ENCODE measurements at places on chromosomes 5 and 9.

DNA sequence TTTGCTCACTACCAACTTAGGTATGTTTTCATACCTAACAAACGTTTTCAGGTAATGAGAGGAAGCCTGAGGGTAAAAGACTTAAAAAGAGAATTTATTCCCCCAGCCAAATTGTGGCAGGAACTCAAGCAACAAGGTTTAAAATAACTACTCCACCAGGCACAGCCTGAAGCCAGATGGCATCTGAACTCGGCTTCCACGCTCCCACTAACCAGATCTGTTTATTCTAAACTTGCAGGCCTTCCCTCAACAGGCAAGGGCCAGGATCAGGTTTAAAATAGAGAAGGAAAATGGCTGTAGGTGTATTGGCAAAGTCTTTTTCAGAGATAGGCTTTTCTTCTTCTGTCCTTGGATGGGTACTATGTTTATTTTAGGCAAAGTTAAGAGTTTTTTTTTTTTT, 89.4 kb downstream of the OTULIN start:
- DNase-seq = no peak

- no peak for DNase-seq
These were observed 23.0 kb downstream of the KIAA0825 start for GRCh38 chr5:94595281-94595840.

- DNase-seq = no peak
These were observed 47.2 kb upstream of the ARL15 start for GRCh38 chr5:54357408-54358058.

- DNase-seq = no peak
These were observed 11.8 kb upstream of the SLC9A3 start for GRCh38 chr5:535846-536698.

DNA sequence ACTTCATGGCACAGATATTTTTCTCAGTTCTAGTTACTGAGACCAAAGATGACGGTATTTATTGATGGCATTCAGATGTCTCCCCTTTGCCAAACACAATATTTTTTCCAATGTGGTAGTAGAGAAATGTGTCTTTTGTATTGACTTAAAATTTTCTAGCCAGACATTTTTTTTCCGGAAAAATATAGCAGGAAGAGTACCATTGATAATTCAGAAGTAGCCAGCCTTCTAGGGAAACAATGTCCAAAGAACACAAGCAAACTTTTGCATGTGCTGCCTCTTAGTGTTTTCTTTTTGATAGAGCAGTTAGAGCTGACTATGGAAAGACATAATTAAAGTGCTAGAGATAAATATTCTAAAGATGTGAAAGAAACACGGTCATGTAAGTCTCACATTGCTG, 231.4 kb downstream of the MARCHF11 start:
- DNase-seq = no peak

DNA sequence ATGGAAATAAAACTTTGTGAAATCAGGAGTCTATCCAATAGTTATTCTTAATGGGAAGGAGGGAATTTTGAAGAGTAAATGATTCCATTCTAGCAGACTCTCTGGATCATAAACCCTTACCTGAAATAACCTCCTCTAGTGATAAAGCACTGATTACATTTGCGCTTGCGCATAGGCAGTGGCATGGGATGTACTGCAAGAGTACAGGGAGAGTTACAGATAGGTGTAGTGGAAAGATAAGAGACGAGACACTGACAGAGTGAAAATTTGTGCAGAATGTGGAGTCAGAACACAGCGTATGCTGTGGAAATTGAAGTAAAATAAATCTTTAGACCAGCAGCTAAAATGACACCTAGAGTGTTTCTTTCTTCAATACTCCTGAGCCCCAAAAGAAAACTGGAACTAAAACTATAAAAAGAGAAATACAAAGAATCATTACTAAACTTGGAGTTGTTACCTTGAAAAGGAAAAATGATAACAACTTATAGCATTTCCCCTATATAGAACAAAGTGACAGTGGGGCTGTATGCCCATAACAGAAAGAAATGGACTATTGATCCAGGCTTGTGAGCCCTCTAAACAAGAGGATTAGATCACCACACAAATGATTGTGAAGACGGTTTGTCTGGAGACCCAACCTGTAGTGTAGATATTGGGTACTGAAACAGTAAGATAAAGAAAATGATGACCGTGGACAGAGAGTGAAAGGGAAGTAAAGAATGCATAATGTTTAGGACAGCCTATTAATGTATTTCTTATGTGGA, 1471.2 kb upstream of the NUDT12 start:
- DNase-seq = no peak

DNA sequence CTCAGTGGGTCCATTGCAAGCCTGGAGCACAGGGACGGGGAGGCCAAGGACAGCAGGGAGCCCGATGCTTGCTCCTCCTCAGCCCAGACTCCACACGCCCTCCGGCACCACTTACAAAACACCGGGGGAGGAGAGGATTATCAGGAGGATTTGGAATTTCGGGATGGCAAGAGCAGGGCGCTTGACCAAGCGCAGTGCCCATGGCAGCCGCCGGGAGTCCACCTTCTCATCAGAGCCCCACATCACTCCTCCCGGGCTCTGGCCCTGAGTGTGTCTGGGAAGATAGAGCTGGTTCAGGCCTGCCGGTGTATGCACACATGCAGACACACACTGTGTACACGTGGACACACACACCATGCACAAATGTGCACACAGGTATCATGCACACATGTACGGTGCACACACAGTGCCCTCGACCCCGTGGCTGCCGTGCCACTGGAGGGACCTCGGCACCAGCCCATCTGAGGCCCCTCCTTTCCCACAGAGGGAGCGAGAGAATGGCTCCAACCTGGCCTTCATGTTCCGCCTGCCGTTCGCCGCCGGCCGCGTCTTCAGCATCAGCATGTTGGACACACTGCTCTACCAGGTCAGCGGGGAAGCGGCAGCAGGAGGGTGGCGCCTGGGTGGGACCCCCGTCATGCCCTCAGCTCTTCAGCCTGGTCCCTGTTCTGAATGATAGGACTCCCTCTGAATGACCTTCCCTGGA, 81.7 kb downstream of the KCNT1 start:
- DNase-seq = no peak

DNA sequence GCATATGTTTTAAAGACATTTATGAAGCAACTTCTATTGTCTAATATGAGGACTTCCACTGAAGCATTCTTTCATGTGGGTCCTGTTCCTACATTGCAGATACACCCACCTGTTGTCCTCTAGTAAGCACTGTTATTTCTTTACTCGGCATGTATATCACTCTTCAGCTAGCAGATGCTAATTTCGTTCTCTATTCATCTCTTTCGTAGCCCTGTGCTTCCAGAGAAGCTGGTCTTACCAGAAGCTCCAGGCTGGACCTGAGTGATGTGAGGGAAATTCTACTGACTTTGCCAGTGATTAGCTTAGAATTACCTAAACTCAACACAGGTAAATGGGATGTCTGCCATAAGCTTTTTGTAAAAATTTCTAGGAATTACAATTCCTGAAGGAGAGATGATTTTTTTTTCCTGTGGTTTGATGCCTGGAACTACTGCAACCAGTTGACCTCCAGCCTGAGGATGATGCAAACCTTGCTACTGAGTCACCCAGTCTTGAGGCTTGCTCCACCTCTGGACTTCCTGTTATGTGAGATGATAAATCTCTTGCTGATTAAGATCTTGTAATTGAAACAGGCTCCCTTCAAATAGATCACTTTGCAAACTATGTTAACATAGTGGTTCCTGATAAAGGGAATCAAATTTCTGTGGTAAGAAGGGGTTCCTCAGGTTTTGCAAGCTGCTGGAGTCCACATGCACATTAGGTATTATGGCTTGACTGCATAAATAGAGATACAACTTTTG, 52.2 kb upstream of the SPINK5 start:
- DNase-seq = no peak

DNA sequence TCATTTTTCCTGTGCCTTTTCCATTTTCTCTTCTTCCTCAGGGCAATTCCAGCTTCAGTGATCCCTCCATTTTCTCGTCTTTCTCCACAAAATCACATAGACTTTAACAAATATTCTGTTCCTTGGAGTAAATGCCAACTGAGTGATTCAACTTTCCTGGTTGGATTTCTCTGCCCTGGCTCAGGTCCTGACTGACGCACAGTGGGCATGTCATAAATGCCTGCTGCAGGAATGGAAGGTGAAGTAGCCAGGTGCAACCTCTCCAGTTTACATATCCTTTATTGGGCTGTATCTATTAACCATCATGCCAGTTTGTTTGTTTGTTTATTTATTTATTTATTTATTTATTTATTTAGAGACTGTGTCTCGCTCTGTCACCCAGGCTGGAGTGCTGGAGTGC, 95.1 kb downstream of the MEF2C start:
- DNase-seq = no peak

- DNase-seq = no peak
These were observed 277.2 kb upstream of the ADRA1B start for GRCh38 chr5:159638954-159639559.

DNA sequence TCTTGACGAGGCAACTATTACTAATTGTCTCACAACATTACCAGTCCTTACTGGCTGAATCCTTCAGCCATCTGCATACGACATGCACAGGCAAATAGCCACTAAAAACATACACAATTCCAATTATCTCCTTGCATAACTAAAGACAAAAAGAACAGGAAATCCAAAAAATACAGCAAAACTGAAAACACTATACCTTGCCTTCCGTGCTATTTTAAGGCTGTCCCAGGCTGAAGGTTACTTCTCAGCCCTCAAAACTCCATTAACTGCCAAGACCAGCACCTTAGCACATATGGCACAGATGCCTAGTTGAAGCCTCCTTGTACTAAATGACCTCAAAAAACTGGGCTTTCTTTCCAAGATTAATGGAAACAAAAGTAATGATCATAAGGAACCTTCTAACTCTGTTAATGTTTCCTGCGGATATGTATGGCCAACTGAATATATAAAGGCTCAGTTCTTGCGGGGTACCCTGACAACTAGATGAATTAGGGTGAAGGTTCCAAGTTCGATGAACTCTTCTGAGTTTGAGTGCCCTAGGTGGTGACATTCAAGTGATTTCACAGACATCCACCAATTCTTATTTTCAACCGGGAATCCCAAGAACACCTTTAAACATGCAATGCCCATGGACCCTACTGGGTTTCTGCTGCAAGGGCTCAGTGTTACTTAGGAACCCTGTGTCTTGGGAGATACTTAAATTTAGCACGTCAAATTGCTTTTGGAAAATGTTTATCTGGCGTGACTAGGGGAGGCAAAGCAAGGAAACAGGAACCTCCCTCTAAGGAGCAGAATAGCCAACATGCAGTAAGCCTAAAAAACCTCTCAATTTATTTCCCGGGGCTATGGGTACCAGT, 455.3 kb downstream of the RAB3C start:
- no peak for DNase-seq

DNA sequence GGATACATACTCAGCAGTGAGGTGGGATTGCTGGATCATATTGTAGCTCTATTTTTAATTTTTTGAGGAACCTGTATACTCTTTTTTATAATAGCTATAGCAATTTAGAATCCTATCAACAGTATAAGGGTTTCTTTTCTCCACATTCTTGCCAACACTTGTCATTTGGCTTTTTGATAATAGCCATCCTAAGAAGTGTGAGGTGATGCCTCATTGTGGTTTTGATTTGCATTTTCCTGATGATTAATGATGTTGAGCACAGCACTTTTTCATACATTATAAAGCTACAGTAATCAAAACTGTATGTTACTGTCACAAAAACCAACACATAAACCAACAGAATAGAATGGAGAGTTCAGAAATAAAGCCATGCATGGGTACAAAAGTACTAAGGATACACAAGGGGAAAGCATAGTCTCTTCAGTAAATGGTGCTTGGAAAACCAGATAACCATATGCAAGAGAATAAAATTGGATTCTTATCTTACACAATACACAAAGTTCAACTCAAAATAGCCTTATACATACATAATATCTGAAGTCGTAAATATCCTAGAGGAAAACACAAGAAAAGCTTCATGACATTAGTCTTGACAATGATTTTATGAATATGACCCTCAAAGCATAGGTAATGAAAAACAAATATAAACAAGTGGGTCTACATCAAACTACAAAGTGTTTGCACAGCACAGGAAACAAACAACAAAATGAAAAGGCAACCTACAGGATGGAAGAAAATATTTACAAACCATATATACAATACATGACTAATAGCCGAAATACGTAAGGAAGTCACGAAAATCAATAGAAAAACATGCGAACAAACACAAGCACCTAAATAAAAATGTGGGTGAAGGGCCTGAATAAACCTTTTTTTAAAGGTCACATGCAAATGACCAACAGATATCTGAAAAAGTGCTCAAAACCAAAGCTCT, 287.8 kb upstream of the DAB2 start:
- DNase-seq = no peak

DNA sequence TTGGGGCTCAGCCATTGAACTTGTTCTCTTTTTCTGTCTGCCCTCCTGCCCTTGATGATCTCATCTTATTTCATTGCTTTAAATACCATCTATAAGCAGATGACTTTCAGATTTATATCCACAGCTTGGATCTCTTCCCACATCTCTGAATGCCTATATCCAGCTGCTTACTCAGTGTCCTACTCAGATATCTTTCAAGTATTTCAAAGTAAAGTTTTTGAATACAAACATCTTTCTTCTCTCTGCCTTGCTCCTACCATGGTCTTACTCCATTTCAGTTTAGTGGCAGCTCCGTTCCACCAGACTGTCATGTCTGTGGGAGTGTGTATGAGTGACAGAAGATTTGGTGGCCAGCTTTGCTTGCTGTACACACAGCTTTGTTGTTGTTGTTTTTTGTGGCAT, 59.7 kb downstream of the ERBIN start:
- no peak for DNase-seq

GRCh38 chr5:148875205-148875875, 48.9 kb downstream of the ADRB2 start:
- no peak for DNase-seq

Data from activated naive CD4-positive, alpha-beta T cell (primary cell).